ENCODE measurements at places on chromosomes 5 and 9.

DNA sequence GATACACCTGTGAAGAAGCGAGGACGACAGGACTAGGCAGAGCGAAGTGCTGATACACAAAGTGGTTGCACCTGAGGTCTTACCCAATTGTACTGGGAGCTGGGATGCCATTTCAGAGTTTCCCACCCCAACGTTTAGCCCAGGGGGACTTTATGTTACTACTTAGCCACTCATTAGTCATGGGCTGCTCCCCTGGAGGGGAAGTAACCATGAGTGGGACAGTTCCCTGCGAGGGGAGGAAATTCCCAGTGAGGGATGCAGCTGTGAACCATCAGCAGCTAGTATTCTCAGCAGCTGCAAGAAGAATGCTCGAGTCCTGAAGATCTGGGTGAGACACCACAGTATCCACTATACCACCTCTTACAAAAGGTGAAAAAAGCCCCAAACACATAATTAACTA, 93.7 kb upstream of the ACTBL2 start:
- DNase-seq, result no peak

- no peak for DNase-seq
Observed at GRCh38 chr9:911005-911404, 65.5 kb upstream of the DMRT3 start.

DNA sequence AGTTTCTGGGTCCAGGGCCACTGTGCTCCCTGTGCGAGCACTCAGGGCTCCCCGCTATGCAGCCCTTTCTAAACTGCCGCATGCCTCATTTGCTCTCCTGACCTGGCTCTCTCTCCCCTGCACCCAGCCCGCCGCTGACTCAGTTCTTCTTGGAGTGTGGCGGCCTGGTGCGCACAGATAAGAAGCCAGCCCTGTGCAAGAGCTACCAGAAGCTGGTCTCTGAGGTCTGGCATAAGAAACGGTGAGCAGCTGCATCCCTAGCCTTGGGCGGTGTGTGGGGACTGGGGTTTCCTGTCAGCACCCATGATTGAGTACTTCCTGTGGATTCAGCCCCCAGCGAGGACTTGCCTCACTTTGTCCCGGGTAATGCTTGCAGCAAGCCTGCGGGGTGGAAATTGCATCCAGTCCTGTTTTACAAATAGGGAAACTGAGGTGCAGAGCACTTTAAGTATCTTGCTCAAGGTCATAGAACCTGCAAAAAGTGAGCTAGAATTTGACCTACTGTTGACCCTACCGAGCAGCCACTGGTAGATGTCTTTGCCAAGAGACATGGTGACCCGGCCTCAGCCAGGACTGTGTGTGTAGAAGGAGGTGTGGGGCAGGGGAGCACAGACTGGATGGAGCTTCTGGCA, 27.9 kb downstream of the USP20 start:
- no peak for DNase-seq

- no peak for DNase-seq
Observed at GRCh38 chr9:79224672-79225433, 346.9 kb upstream of the TLE4 start.

DNA sequence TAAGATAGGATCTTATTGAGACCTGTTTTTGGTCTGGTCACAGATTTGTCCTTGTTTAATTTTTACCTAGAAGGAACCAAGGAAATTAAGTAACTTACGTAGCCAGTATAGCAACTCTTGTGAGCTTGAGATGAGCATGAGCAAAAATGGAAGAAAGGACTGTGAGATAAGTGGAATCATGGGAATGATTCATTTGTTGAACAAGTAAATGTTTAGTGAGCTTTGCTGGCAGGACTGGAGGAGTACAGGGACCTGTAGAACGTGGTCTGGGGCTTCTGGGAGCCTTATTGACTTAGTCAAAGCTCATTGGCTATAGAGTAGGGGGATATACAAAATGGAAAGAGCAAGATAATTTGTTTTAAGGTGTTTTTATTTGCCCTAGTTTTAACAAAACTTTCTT, 3.0 kb downstream of the RAD23B start:
- no peak for DNase-seq

- no peak for DNase-seq
Observed at GRCh38 chr9:116741086-116741740, 54.1 kb downstream of the TRIM32 start.

DNA sequence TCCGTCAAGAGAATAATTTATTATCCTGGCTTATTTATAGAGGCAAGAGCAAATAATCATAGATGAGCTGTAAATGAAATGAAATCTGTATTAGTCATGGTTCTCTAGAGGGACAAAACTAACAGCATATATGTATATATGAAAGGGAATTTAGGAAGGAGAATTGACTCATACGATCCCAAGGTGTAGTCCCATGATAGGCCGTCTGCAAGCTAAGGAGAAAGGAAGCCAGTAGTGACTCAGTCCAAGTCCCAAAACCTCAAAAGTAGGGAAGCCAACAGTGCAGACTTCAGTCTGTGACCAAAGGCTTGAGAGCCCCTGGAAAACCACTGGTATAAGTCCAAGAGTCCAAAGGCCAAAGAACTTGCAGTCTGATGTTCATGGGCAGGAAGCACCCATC, 515.9 kb upstream of the CYLC2 start:
- no peak for DNase-seq

GRCh38 chr5:174293481-174293880, 248.0 kb downstream of the NSG2 start:
- DNase-seq, result no peak

DNA sequence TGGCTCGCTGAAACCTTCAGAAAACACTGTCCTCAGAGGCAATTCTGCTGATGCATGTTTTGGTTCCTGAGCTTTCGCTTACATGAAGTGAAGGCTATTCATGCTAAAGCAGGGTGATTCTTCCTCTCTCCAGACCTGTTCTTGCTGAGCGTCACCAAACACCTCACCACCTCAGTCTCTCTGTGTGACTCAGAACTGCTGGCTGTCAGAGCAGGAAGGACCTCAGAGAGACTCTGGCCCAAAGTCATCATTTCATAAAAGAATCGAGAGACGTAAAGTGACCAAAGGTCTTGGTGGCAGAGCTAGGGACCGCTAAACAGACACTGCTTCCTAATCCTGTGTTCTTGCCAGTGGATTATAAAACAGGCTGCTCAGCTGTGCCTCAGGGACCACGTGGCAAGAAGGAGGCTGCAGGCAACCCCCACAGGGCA, 73.8 kb downstream of the LHFPL2 start:
- DNase-seq, result no peak

GRCh38 chr5:143412661-143413342, 9.3 kb upstream of the NR3C1 start:
- DNase-seq, result no peak

- DNase-seq, result no peak
Observed at GRCh38 chr5:88687373-88687911, 195.5 kb downstream of the MEF2C start.

DNA sequence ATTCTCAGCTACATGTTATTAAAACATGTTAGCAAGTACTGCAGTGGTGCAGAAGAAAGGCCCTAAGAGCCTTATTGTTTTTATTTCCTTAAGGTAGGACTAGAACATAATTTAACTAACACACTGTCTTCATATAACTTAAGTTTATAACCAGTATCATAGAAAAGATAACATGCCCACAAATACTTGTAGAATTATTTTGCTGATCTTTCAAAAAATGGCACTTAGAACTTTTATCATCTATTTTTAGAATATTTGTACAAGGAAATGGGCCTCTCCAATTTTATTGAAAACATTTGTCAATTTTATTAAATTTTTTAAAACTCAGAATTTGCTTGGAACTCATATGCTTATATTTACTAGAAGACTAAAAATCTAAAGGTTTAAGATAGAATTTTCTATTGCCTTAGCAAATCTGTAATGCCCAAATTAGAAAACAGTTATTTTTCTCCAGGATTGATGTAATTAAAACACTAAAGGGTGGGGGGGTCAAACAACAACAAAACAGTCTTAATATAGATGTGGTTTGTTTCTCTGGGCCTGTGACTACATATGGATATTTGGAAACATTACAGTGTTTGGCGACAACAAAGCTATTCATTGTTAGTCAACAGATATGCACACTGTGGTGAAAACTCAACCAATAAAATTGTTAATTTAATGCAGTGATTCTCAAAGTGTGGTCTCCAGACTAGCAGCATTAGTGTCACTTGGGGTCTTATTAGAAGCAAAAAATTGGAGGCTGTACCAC, 360.4 kb downstream of the PDE4D start:
- DNase-seq, result no peak

DNA sequence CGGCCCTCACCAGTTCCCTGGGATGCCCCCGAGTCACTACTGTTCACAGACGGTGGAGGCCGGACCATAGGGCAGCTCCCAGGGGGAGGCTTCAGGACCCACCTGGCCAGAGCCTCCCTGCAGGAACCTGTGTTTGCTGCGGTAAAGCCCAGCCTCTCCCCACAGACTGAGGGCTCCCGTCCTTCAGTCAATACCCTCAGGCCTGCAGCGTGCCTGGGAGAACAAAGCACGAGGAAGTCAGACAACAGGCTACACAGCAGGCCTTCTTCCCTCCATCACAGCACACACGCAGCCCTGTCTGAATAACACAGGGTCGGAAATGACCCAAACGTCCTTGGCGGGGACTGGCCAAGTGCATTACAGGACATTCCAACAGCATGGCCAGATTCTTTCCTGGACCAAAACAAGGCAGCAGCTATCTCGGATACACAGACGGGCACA, 34.4 kb downstream of the COL23A1 start:
- DNase-seq, result no peak

DNA sequence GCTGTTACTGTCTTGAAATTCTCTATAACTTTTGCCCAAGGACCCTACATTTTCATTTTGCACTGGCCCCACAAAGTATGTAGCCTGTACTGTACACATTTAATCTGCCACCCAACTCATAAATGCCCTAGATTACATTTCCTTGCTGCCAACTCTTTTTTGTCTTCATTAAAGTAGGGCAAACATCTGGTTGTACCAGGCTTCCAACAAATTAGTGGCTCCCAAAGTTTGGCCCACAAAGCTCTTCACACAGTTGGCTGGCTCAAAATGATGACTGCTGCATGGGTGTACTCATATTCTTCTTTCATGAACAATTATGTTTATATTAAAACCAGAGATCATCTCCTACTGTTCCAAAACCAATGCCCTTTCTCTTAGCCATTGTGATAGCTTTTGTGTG, 45.3 kb downstream of the GNA14 start:
- DNase-seq, result no peak

All from thyroid gland (tissue), 4 donors.